ENCODE measurements at places on chromosomes 12 and 14.

- peak; percentile 42 for DNase-seq
Observed at GRCh38 chr14:50533241-50533705, 904 bp upstream of the MAP4K5 start.

DNA sequence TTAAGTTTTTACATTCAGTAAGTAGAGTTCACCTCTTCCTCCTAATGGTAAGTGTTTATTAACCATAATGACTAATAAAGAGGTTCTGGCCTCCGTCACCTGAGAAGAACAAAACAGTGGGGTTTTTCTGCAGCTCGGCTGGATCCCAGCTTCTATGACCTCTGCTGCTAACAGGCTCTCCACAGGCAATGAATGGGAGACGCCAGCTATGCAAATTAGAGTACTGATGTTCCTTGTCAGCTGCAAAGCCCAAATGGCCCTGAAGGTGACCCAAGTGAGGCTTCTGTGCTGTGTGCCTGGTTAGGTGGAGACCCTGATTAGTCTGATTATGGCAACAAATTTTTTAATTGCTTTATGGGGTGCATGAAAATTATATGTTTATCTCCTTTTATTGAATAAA, 218.1 kb downstream of the APAF1 start:
- no peak for DNase-seq

DNA sequence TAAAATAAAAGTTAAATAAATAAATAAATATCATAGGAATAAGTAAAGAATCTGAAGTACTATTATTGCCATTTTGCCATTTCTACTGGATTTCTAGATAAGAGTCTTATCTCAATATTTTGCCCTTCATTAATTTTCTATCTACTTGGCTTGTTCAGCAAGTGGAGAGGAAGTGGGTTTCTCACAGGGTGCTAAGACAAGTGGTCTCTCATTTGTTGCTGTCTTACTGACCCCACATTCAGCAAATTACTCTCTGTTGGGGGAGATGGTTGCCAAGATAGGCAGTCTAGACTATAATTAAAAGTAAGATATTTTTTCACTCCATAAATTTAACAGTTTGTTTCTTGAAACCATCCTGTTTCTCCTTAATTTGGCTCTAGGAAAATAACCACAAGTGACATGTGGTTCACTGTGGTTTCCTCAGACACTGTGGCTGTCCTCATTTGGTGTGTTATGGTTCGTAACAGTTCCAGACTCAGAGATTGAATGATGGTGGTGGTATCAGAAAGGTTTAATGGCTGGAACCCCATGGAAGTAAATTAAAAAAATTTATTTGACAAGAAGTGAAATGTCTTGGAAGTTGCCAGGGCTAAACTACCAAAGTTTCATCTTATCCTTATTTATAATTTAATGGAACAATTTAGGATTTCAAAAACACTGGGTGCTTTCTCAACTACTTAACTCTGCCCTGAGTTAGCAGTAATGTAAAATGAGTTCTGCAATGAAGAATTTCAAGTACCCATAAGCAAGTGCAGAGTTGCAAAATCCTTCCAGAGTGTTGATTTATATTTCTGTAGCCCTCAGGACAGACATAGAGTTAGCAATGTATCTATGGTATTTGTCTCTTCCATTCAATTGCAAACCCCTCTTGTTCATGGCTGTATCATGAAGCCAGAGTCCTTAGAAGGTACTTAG, 214.8 kb downstream of the MSRB3 start:
- no peak for DNase-seq

GRCh38 chr12:98721204-98721702, 76.2 kb downstream of the APAF1 start:
- no peak for DNase-seq

- DNase-seq = peak; percentile 30
Observed at GRCh38 chr12:9947674-9948073, 15.5 kb upstream of the CLEC2A start.

DNA sequence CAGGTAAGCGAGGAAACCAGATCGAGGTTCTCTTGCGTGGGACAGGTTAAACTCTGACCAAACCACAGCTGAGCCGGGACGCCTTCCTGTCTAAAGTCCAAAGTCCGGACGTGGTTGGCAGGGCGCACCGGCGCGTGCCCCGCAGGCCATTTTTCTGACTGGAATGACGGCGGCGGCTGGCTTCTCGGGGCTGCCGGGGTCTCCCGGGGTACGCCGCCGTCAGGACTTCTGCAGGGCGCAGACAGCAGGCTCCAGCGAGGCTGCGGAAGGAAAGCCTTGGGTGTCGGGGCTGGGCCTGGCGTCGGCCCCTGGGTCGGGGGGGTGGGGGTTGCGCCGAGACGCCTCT, 32.8 kb downstream of the MIA2 start:
- DNase-seq = peak; percentile 82

DNA sequence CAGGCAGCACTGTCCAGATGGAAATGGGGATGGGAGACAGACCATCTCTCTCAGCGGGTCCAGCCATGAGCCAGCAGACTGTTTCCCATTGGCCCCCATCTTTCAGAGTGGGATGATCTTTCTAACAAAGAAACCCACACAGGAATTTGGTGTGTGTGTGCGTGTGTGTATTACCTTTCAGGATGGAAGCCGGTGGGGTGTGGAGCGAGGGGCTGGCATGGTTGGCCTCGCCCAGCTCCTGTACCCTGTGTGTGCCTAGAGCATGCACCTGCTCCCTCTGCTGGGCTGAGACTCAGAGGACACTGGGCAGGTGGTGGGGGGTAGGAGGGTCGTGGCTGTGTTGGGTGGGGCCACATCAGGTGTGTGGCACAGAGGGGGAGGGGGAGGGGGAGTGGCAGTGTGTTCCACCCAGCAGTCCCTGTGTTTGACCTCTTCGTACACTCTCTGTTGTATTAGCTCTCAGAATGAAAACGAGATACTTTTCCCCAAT, 33.0 kb upstream of the TSPAN9 start:
- DNase-seq = no peak

DNA sequence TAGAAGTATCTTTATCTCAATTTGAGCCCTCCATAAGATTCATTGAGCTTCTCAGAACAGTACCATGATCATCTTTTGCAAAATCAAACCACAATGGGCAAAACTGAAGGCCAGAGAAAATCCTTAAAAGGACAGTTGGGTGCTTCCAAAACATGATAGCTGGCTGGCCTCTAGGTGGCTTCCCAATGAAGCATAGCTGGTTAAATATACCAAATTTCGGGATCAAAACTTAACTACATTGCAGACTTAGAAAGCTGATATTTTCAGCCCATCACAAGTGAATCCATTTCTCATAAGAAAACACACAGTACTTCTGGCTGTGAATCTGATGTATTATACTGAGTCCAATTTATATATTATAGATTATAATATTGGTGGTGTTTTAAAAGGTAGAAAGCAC, 15.3 kb upstream of the PIK3C2G start:
- DNase-seq = no peak

- DNase-seq = no peak
Observed at GRCh38 chr12:16919551-16919950, 313.6 kb upstream of the LMO3 start.

DNA sequence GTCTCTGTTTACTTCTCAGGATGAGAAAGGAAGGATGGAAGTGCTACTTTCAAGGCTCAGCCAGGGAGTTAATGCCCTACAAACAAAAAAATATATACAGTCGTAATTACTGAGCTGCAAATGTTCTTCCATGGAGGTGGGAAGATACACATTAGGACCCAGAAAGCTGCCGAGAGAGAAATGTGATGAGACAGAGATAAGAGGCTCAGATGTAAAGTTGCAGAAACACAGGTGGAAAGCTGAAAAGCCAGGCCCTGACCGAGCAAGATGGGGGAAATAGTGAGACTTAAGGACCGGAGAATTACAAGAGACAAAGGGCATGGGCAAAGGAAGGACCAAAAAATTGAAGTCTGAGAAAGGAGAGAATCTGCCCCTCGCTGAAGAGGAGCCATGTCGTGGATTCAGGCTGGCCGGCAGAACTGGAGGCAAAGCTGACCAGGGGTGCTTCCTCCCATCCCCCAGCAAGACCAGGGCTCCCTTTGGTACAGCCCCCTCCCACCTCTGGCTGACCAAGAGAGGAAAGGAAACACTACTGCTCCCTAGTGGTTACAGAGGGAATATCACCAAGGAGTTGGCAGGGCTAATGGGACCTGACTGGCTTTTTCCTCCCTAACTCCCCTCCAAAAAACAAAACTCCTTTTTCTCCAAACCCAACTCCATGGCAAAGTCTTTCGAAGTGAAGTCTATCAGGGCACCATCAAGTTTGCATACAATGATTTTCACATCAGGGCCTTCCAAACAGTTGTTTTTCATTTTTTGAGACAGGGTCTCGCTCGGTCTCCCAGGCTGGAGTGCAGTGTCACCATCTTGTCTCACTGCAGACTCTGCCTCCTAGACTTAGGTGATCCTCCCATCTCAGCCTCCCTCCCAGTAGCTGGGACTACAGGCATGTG, 12.1 kb downstream of the ZFHX2 start:
- peak; percentile 49 for DNase-seq

DNA sequence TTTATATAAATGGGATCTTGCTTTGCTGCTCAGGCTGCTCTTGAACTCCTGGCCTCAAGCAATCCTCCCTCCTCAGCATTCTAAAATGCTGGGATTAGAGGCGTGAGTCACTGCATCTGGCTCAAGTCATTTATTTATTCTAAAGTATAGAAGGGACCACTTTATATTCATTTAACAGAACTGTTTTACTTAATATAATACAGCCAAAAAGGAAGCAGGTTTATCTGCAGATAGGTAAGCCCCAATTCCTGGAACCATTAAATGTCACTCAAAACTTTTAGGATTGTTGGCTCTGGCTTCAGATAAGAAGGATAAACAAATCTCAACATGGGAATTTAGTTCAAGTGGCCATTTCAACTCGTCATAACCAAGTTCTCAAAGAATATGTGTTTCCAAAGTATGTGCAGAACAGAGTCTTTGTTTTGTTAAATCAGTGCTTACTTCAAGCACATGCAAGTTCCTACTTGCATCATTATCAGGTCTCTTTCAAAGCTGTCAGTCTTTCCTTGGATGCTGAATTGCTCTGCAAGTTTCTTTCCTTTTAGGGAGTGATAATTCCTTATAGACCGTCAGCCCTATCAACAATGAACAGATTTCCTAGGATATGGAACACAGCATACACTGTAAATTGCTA, 60.4 kb downstream of the KITLG start:
- DNase-seq = no peak

- no peak for DNase-seq
Observed at GRCh38 chr12:709455-710020, 42.8 kb upstream of the WNK1 start.

DNA sequence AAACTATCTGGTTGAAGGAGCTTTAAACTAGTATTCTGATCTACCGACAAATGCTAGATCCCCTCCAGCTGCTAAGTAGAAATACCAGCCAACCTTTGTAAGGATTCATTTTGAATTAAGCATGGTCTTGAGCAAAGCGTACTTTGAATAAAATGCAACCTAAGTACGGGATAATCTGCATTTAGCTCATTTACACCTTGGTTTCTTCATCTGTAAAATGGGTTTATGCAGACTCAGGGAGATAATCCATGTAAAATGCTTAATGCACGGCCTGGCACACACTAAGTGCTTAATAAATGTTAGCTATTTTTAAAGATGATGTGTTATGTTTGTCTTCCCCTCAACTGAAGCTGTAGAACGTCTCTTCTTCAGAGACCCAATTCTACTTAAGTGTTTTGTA, 15.9 kb downstream of the EGLN3 start:
- no peak for DNase-seq

DNA sequence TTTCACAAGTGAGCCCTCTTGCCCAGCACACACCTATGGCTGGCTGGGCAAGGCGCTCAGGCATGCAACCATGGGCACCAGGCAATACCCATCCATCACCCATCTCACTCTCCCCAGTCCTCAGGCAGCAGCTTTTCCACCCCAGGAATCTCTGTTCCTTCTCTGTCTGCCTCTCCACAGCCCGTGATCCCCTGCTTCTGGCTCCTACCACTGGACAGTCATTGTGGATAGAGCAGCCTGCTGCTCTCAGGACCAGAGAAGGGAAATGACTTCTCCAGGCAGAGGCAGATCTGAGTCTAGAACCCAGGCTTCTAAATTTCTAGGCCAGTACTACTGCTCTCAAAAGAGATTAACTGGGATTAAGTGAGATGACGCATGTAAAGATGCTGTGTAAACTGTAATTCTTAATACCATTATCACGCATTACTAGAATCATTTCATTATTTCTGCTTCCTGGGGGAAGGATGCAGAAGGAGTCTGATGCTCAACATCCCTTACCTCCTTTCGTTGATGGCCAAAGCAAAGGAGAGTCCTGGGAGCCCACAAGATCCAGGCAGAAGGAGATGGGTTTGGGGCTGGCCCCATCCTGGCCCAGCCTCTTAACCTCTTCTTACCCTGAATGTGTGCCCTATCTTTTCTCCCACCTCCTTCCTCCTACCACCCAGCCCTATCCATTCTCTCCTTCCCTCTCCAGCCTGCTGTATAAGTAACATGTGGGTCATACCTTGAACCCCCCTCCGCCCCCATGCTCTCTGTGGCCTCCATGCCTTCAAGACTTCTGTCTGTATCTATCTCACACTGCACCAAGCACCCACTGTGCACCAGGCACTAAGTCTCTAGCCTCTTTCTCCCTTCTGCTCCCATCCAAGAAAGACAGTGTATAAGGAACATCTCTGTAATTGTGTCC, 4.8 kb upstream of the AQP5 start:
- no peak for DNase-seq
